ENCODE measurements at places on chromosomes 7 and 10.

DNA sequence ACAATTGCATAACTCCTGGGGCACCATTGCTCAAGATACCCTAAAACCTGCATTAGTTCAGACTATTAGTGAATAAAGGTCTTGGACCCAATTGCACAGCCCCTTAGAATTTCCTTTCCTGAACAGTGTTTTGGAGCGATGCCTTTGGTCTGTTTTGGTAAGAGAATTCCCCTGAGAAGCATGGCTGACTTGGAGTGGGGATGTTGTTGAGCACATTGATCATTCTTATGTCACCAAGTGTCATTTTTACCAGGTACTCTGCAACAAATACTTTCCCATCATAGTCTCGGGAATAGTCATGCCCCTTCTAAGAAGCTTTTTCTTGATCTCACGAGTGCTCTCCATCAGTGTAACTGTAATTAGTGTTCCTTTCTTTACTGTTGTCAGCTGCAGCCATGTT lies 229.7 kb downstream of the GFRA1 start:
- DNase-seq, result no peak

DNA sequence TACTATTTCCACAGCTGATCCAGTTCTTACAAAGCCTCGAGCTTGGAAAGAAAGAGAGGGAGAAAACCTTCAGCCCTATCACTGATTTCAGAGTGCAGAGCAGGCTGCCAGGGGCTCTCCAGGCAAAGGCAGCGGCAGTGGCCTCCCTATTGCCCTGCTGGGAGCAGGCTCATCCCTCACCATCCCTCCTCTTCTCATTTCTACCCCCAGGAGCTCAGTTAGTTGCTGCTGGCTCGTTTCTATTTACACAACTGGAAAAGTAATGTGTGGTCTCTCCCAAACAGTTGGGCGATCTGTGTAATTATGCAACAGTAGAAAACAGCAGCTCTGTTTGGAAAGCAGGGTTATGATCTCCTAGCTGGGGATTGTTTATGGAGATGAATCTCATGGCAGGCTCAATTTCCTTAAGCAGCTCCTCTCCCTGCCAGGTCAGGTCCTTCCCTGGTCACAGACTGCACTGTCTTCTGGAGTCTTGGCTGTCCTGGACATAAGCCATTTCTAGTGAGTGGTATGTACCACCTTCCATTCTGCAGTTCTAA lies 28.7 kb upstream of the TNS3 start:
- DNase-seq, result peak; percentile 32

DNA sequence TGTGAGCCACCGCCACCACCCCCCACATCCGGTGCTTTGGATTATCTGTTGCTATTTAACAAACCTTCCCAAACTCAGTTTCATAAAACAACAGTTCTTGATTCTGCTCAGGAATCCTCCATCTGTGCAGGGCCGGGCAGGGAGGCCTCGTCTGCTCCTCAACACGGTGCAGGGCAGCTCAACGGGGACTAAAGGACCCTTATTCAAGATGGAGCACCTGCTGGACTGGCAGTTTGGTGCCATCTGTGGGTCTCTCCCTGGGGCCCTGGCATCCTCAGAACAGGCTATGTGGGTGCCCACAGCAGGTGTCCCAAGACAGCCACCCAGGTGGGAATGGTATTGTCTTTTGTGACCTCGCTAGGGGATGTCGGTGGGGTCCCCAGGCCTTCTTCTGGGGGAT lies 31.0 kb upstream of the ELFN1 start:
- peak; percentile 19 for DNase-seq

GRCh38 chr7:2759736-2760097 lies 71.7 kb downstream of the AMZ1 start:
- no peak for DNase-seq

DNA sequence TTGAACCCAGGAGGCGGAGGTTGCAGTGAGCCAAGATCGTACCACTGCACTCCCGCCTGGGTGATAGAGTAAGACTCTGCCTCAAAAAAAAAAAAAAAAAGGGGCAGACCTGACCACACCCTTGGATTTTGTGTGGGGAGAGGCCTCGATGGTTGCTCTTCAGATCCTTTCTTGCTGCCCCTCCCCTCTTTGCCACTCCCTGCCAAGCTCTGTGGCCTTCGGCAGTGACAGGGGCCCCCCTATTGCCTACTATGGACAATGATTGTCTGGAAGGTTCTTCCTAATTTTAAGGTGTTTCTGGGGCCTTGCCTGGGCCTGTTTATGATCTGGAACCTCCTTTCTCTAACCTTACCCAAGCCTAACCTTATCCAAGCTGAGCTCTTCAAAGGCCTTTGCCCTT lies 795 bp downstream of the PRF1 start:
- no peak for DNase-seq

DNA sequence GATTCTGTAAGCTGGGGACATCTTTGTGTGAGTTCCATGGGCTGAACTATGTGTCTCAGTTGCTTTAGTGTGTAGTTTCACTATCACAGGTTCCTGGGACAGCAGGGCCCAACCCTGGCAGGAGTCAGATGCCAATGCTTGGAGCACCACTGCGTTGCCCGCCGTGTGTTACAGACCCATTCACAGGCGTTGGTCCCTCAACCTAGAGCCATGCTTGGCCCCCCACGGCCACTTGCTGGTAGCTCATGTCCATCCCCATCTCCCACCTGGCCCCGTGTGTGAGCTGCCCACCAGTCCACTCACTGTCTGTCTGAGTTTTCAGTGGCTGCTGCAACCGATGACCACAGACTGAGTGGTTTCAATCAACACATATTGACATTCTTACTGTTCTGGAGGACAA lies 546.9 kb downstream of the TCERG1L start:
- no peak for DNase-seq

- DNase-seq, result no peak
Measured at GRCh38 chr10:27188259-27188658, 33.1 kb downstream of the MASTL start.

GRCh38 chr10:49429458-49429857 lies 33.6 kb upstream of the DRGX start:
- DNase-seq, result no peak

DNA sequence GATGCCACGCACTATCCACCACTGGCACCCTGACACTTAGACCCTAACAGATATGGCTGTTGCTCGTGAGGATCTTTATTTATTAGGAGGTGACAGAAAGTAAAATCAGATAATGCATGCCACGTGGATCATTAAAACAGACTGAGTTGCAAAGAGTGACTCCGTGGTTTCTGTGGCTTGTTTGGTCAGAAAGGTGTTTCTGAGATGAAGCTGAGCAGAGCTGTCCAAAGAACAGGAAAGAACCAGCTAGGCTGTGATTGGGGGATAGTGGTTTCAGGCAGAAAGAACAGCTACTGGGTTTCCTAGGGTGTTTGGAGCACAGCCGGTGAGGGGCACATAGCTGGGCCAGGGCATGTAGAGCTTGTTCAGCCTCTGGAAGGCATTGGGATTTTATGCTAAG lies 34.4 kb downstream of the CSGALNACT2 start:
- DNase-seq, result no peak

DNA sequence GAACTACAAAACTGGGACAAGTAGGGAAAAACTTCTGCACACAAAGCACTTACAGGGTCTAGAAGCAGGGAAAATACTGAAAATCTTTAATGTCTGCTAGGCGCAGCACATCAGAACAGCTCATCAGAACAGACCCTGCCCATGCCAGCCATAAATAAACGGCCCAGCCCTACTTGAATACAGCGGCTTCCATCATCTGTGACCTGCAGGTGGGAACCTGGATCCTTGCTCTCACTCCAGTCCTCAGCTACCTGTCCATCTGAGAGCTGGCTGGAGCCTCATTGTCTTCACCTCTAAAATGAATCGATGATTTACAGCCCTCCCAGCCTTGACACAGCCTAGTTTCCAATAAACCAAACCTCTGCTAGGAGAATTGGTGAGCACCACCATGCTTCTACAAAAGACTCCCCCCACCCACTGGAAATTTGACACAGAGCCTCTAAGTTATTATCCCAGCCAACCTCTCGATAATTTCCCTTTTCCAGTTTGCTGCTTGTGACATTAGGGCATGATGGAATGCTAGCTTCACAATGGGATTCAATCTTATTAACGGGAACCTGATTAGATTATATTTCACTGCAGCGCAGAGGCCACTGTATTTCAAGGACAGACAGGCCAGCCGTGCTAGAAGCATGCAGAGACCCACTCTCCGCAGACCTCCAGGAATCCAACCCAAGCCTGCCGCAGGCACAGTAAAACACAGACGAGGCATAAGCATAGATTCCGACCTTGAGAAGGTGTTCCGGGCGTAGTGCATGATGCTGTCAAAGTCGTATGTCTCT lies 61.6 kb upstream of the OPALIN start:
- no peak for DNase-seq

DNA sequence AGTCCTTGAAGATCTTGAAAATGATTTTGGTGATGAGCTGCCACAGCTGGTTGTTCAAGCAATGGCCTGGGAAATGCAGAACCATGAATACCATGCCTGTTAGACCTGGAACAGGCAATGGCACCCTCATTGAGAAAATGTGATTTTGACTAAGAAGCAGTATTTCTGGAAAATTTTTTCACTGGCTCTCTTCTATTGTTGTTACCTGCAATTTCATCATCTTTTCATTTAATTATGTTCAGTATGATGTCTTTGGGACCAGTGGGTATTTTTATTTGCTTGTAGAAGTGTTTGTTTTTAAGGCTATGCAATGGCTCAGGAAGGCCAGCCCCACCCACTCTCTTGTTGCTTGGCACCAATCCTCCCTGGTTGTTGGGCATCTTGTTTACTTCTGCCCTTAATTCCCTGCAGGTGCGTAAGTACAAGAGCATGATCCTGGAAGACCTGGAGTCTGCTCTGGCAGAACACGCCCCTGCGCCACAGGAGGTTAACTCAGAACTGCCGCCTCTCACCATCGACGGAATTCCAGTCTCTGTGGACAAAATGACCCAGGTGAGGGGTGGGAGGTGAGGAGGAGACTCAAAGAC lies 78.6 kb downstream of the NRF1 start:
- no peak for DNase-seq

- DNase-seq, result no peak
Measured at GRCh38 chr10:8168836-8169235, 114.3 kb downstream of the GATA3 start.

DNA sequence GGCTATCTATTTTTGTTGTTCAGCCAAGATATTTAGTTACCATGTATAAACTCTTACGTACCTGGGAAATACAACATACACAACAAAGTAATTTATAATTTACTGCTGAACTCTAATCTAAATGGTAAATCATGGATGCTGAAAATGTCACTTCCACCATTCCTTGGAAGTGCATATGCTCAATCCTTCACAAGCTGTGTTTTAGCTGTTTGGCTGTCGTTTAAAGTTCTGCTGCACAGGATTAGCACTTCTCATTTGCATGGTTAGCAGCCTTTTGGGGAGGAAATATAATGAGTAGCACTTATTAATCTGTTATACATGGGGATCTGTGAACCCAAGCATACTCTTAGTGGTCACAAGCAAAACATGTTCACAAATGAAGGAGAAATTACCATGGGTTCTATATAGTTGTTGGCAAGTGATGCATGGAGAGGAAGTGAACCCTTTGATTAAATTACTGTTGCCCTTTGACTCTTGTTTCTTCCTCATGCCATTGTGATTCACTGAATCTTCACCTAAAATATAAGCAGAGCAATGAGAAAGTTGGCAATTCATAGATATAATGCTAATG lies 18.5 kb downstream of the PIK3CG start:
- no peak for DNase-seq

- DNase-seq, result no peak
Measured at GRCh38 chr10:90642650-90643049, 215.2 kb downstream of the HTR7 start.

DNA sequence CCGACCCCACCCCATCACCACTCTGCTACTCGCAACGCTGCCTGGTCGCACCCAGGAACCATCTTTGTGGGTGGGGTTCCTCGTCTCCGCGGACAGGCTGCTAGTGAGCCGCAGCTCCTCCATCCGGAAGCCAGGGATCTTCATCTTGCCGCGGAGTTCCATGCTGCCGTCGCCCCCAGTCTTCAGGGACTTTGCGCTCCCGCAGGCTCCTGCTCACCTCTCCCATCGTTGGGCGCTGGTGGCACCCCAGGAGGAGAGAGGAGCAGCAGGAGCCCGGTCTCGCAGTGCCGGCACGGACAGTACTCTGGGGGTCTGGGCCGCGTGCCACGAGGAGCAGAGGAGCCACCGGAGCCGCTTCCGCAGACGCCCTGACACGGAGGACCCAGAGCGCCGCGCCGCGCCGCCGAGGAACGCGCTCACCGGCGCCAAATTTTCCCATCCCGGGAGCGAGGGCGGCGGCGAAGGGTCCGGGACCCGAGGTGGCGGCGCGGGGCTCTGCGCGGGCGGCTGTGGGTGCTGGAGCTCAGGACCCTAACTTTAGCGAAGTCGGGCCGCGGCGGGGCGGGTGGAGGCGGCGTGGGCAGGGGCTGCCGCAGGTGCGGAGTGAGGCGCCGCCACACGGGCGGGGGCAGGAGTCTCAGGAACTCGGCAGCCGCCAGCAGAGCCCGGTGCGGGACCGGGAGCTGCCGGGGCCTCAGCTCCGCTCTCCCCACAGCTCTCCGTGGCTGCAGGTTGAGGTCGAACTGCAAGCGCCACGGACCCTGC lies 750.1 kb upstream of the SORCS1 start:
- DNase-seq, result peak; percentile 44

DNA sequence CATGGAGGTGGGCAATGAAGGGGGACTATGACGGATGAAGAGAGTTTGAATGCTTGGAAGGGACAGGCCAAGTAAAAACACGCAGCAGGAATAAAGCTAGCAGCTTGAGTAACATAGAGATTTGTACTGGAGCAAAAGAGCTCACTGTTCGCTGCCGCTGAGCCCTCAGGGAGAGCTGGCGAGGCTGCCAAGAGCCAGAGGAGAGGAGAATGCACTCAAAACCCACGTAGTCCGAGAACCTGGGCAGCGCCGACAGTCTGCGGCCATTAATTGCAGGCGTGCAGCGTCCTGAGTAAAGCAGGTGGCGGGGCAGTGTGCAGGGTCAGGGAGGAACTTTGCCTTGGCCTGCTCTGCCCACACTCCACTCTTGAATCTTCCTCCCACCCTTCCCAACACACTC lies 68.2 kb downstream of the SLC37A3 start:
- no peak for DNase-seq

DNA sequence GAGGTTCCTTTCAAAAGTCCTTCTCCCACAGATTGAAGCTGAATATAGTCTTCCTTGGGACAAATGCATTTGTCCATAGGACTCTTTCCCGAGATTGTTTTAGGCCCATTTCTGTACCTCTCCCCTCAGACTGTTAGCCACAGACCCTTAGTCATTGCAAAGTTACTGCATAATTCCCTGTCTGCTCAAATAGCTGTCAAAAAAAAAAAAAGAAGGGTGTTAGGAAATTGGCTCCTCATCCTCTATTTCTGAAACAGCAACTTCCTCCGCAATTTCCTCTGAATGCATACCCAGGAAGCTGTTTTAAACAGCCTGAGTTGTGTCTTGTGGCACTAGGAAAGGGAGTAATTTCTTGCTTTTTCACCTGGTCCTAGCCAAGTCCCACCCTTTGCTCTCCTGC lies 5.4 kb downstream of the LRRC4 start:
- DNase-seq, result no peak
